Esophagus mucosa (tissue), 1 donor: ENCODE measurements at places on chromosomes 1 and 21. TPM values are rescaled to one million over a fixed set of nuclear protein-coding genes. Genes with fewer than 3 reads are reported as not detected.

DNA sequence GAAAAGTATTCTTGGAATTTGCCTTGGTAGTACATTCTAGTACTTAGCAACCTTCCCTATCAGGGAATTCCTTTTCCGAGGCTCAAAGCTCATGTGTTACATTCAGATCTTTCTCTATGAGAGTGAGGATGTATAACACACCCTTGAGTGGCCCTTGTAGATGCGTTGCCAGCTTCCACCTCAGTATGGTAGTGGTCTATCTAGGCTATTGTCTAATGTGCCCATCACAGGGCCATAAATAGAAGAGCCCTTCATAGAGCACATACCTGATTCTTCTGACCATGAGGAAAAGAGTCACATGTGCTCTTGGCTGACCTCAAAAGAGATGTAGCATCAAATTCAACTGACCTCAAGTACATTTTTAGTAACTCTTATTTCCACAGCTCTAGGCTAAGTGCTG, 14.0 kb upstream of the ZC3H11B start:
- ATAC-seq = no peak

GRCh38 chr1:187842406-187843165, 1013.8 kb downstream of the PLA2G4A start:
- ATAC-seq = peak; percentile 89

DNA sequence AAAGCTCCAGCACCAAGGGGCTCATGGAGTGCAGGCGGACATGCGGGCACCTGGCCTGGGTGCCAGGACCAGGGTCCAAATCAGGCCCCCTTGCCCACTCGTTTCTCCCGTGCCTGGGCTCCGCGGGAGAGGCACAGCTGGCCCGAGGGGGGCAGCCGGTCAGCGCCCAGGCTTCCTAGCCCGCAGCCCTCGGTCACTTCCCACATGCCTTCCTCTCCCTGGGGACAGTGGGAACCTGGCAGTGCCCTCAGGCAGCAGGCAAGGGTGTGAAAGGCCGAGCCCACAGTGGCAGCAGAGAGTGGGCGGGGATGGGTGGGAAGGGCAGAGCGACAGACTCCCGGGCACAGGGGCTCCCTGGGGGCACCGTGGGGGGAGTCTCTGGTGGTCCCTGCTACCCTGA, 69.8 kb downstream of the MEGF6 start:
- ATAC-seq = no peak

GRCh38 chr1:211549092-211549711, 29.8 kb downstream of the SLC30A1 start:
- no peak for ATAC-seq

DNA sequence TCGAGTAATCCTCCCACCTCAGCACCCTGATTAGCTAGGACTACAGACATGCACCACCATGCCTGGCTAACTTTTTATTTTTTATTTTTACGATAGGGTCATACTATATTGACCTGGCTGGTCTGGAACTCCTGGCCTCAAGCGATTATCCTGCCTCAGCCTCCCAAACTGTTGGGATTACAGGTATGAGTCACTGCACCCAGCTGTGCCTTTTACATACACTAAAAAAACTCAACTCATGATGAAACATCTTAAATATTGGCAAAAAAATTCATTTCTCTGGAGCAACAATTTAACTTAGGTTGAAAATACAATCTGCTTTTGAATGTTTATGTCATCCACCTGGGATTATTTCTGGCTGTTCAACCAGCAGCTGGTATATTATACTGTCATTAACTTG, 598.3 kb upstream of the ZP4 start:
- ATAC-seq = no peak

DNA sequence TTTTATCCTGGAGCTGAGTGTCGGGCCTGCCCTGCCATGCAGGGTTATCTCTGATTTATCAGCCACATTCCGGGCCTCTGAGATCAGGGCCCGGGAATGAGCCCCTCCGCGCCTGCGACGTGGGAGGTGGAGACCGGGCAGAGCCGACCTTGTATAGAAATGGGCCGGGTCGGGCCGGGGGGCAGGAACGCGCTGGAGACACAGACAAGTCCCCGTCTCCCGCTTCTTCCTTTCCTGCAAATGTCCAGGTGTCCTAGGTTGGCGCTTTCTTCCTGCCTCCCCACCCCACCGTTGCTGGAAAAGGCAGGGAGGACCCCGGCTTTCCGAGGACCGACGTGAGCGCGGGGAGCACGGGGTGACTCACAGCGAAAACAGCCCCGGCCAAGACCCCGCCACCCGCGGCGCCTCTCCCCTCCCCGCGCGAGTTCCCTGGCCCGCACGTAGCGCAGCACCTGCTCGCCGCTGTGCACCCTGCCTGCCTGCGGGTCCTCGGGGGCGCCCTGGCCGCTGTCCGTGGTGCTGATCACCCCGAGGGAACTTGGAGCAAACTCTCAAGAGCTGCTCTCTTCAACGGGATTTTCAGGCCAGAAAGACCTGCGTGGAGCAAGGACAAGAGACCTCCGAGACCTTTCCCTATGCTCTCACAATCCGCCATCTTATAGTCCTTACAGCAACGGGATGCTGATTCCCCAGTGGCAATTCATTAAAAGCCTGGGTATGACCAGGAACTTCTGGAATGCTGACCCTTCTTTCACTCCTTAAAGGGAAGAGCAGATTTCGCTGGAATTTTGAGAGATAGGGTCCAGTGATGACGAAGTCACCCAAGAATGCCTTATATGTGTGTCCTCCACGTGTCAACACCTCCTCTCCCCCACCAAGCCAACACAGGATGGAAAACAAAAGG, 475 bp upstream of the NPPB start:
- peak; percentile 63 for ATAC-seq

DNA sequence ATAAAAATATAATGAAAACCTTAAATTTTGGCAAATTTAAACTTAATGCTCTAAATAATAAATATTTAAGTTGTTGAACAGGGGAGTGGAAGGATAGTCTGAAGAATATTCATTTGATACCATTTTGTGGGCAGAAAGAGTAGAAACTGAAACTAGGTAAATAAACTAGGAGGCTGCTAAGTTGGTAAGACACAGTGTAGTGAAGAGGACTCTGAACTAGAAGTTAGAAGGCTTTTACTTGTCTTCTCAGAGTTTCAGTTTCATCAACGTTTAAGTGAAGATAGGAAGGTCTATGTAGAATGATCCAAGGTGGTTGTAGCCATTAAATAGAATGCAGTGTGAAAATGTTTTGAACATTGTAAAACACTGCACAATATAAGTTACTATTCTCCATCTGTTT, 516.9 kb downstream of the AMY1C start:
- ATAC-seq = no peak

- no peak for ATAC-seq
Measured at GRCh38 chr21:45550522-45551210, 8.4 kb upstream of the SLC19A1 start.

GRCh38 chr1:75908717-75909152, 23.5 kb downstream of the ASB17 start:
- ATAC-seq = no peak

DNA sequence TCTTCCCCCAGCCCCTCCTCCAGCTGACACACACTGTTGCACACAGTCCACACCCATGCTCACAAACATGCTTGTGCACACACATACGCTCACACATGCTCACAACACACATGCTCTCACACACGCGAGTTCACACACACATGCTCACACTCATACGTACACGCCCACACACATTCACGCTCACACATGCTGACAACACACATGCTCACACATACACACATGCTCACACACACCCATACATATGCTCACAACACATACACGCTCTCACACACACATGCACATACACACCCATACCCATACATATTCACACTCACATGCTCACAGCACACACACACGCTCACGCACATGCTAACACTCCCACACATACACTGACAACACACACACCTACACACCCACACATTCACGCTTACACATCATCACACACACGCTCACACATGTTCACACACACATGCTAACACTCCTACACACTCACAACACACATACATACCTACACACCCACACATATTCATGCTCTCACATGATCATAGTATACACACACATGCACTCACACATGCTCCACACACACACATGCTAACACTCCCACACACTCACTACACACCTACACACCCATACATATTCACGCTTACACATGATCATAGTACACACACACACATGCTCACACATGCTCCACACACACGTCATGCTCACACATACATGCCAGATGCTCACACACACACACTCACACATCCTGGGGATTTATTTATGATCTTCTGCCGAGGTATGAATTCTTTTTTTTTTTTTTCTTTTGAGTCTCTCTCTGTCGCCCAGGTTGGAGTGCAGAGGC, 10.7 kb downstream of the DRAXIN start:
- no peak for ATAC-seq

DNA sequence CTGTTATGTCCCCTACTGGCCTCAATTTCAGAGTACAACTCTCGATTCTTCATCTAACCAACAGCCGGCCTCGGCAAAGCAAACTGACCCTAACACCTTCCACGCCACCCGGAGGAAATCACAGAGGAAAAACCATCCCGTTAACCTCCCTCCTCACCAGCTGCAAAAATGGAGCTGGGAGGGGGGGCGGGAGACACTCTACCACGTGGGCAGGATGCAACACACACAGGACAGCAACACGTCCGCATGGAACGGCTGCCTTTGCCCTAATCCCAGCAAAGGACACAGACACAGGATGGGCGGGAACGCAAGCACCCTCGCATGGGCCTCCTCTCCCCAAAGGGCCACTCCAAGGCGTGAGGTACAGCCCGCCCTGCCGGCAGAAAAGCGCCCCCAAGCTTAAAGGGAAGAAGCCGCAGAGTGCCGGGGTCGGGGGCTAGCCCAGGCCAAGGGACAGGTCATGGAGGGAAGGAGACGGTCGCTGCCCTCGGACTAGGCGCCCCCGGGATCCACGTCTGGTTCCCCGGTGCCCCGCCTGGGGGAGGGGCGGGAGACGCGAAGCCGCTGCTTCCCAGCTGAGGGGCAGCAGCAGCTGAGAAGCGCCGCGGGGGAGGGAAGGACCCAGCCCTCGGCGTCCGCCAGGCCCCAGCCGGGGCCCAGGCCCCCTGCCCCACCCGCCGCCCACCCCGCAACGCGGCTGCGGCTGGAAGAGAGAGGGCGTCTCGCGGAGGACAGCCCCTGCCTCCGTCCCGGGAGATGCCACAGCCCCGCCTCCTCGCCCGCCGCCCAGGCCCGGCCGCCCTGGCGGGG, 590 bp downstream of the FOXJ3 start:
- peak; percentile 58 for ATAC-seq

GRCh38 chr21:45981151-45982091, at the start of gene COL6A1:
Gene COL6A1 (plus strand): TSS chr21:45981770. CDS start chr21:45981851, 81 bp downstream.
- peak; percentile 56 for ATAC-seq

- no peak for ATAC-seq
Measured at GRCh38 chr1:95223110-95223509, 10.9 kb upstream of the RWDD3 start.

DNA sequence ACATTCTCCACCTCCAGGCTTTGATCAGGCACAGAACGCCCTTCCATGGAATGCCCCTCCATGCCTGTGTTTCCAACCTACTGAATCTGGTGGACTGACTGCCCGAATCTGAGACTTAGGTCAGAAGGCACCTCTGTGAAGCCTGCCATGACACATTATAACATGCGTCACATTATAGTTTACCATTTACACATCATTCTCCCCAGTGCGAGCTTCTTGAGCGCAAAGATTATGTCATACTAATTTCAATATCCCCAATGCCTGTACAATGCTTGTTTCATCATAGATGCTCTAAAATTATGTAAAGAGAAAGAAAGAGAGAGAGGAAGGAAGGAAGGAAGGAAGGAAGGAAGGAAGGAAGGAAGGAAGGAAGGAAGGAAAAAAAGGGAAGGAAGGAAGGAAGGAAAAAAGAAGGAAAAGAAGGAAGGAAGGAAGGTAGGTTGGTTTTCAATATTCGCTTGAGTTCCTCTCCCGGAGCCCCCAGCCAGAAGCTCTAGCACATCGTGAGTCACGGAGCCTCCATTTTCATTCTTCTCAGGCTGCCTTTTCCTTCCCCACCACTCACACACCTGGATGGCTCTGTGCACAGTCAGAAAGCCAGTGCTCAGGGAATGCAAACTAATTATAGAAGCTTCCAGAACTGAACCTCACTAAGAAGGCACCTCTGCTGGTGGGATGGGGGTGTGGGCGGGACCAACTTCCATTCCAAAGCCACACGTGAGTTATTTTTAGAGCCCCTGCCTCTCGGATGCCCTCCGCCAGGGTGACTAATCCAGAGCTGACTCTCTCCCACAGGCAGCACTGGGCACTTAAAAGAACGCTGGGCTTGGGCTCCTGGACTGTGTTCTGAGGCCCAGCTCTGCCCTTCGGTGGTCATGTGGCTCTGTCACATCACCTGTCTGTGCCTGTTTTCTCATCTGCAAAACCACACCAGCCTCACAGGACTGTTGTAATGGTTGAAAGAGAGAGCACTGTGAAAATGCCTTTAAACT, 27.4 kb downstream of the LAMB3 start:
- no peak for ATAC-seq

GRCh38 chr1:94355485-94355980, 62.7 kb upstream of the ABCD3 start:
- ATAC-seq = no peak

- ATAC-seq = no peak
Measured at GRCh38 chr1:184889902-184890301, 84.4 kb downstream of the NIBAN1 start.

GRCh38 chr1:161074676-161075368, 5.1 kb upstream of the ARHGAP30 start:
- peak; percentile 83 for ATAC-seq

DNA sequence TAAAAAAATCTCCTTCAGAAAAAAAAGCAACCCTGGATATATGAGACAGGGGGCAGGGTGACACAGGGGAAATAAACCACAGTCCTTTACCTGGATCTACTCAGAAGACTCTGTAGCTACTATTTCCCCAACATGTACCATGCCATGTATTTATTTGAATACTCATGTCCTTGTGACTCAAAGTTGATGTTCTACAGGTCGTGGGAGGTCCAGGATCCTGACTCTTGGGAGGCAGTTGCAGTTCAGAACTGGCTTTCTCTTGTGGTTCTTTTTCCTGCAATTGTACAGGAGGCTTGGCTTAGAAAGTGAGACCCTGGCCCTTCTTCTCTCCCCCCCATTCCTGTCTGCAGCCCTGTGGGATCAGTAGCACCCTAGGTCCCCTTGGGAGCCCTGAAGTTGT, 5.8 kb upstream of the IL24 start:
- ATAC-seq = no peak

- no peak for ATAC-seq
Measured at GRCh38 chr1:179001451-179001850, 24.2 kb upstream of the FAM20B start.

MGST3 gene
- 58.9 TPM for total RNA-seq

TFAP2E gene
- total RNA-seq = 1.1 TPM

PALMD gene
- 17.7 TPM for total RNA-seq

VSIG8 gene
- total RNA-seq = 1.2 TPM

KRTAP19-1 gene
- not detected for total RNA-seq

LHX8 gene
- not detected for total RNA-seq

RAB3B gene
- total RNA-seq = 0.04 TPM

NIBAN1 gene
- 27.5 TPM for total RNA-seq

GFI1 gene
- 0.24 TPM for total RNA-seq

CACNA1E gene
- total RNA-seq = 0.04 TPM

YIPF1 gene
- total RNA-seq = 20.1 TPM

KLHDC9 gene
- 4.5 TPM for total RNA-seq

CELA2B gene
- not detected for total RNA-seq

PSEN2 gene
- 6.9 TPM for total RNA-seq

PCSK9 gene
- total RNA-seq = 18.3 TPM

SYTL1 gene
- 113 TPM for total RNA-seq

LHX4 gene
- total RNA-seq = 0.08 TPM

CFHR3 gene
- 0.36 TPM for total RNA-seq

FCRL5 gene
- total RNA-seq = 0.72 TPM

F5 gene
- total RNA-seq = 0.20 TPM

RPE65 gene
- not detected for total RNA-seq
